GM06990 (cell line): ENCODE measurements at places on chromosomes 2 and 18.
A peak's percentile ranks its signal among the peaks of the same experiment; 100 is the strongest.

DNA sequence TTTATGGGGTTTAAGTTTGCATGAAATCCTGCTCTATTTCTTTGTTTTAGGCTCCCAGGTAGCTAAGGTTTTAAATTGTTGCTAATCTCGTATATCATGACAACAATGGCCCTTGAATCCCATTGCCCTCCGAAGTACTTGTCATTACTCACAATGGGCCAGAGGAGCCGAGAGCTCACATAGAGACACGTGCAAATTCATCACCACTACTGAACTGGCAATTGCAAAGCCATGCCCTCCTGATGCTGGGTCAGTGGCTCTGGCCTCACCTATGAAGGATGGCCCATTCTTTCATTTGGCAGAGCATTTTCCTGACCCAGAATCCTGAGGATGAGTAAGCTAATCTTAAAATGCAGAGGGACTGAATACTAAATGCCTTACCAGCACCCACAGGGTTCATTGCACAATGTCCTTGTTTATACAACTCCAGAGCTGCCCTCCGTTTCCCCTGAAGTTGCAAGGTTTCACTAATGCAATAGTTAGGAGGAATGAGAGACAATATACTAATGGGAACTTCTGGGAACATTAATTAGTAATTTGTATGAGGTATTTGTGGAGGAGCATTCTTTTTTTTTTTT, 71.6 kb upstream of the GAREM1 start:
- DNase-seq: no peak

GRCh38 chr2:69578198-69578540, 65.4 kb downstream of the AAK1 start:
- no peak for DNase-seq

GRCh38 chr2:10360850-10361588, 58.3 kb downstream of the HPCAL1 start:
- no peak for DNase-seq

DNA sequence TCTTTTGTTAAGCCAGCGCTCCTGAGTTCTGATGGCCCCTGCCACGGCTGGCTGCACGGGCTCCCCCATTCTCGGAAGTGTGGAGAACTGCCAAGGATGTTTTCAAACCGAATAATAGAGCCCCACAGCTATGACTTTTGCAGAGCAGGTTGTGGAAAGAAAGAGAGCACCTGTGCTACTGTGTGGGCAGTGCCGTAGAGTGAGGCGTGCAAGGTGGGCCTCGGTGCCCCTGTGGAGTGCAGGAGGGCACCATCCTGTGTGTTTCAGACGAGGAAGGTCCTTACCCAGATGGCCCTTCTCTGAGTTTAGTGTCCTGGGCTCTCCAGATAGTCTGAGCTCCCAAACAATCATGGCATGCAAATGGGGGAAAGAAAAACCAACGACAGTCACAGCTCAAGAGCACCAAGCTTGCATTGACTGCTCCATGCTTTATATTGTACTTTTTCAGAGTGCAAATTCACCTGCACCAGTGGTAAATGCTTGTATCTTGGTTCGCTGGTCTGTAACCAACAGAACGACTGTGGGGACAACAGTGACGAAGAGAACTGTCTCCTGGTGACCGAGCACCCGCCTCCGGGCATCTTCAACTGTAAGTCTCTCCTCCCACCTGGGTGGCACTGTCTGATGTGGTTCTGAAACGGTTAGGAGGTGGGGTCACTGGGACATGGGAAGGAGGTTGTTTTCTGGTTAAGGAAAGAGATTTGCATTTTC, 219.4 kb downstream of the LDLRAD4 start:
- no peak for DNase-seq

DNA sequence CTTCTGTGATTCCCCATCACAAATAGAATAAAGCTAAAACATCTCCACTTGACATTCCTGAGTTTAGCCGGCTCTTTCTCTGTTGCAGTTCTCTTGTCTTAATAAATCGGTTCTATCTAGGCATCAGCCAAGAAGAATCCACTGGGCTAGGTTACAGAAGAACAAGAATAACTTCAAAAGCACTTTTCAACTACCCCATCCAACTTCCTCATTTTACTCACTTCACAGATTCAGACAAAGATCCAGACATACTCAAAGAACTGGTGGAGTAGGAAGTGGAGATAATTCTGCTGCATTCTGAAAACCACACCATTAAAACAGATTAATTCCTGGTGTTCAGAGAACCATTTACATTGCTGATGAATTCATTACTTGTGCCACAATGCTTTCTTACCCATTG, 9.6 kb upstream of the ALPK2 start:
- peak; percentile 44 for DNase-seq

DNA sequence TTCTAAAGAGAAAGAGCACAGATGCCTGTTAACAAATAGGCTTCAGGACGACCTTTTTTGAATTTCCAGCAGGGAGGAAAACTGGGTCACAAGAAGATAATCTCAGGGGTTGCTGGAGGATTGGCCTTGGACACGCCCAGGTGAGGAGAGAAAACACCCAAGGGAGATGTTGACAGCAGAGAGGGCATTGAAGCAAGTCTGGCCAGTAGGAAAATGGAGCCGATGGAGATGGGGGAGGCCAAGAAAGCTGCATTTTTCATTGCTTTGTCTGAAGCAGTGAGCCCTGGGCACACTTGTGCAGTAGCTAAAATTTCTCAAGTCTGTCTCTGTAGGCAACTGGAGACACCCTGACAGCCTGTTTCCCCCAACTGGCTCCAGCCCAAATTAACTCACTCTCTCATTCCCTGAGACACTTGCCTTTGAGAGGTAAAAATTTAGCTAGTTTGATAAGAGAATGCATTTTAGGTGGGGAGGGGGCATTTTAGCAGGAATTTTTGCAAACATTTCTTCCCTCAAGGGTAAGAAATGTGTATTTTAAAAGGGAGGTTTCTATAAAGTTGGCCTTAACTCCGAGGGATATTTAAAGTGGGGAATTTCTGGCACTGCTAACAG, 165.5 kb downstream of the TGIF1 start:
- DNase-seq: no peak

DNA sequence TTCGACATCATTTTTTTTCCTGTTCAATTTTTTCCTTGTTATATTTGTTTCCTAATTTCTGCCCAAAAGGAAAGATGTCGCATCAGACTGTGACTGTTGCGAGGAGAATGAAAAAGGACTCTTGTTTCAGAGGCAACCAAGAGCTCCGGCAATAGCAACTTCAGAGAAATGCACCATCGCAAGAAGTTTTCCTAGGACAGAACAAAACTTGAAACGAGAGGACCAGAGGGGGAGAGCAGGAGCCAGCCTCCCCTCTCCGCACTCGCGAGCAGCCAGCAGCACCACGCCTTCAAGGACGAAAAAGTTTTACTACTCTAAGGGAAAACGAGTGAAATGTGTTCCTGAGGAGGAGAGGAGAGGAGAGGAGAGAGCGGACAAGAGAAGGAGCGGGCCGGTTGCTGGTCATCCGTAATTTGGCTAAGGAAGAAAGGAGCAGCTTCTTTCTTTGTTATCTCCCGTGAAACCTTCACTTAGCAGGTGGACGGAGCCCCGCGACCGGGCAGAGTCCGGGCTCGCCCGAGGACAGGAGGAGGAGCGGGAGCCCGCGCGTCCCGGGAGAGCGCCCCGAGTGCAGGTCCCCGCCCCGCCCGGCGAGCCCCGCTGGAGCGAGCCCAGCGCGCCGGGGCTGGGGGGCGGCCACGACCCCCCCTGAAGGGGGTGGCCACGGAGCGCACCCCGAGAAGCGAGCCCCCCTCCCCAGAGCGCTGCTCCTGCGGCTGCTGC, 744 bp downstream of the POU3F3 start:
- DNase-seq: no peak

GRCh38 chr2:168336786-168337388, 89.5 kb upstream of the STK39 start:
- no peak for DNase-seq

DNA sequence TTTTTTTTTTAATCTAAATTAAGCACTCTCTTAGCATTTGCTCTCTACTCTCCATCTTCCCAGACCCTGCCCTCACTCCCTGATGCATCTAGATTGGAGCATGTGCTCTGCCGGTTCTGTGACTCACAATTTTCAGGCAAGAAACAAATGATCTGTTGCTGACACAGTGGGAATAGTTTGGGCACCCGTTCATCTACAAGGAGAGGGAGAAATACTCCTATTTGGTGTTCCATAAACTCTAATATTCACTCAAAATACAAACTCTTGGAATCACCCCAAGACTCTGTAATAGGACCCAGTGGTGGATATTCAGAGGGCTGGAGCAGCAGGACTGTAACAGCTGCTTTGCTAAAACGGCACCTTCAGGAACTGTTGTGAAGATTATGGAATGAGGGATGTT, 37.1 kb upstream of the LINC00305 start:
- DNase-seq: no peak

GRCh38 chr2:885230-886071, 65.2 kb upstream of the SNTG2 start:
- no peak for DNase-seq

DNA sequence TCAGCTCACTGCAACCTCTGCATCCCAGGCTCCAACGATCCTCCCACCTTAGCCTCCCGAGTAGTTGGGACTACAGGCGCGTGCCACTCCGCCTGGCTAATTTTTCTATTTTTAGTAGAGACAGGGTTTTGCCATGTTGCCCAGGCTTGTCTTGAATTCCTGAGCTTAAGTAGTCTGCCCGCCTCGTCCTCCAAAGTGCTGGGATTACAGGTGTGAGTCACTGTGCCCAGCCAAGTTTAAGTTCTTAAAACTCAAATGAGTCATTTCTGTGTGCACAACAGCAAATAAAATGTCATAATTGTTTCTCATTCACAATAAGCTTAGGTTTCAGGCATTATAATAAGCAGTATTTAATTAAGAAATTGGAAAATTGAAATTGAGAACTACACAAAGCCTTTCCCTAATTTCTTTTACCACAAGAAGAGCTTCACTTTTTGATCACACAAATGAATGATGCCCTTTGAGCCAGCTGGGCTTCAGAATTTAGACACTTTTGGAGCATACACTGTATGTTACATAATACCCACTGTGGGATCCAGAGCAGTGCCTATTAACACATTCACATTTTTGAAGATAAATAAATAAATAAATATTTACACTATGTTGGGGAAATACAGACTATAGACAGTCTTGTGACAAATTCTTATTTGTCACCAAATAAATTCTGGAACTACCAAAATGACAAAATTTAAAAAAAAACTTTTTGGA, 8.6 kb upstream of the ME2 start:
- no peak for DNase-seq

DNA sequence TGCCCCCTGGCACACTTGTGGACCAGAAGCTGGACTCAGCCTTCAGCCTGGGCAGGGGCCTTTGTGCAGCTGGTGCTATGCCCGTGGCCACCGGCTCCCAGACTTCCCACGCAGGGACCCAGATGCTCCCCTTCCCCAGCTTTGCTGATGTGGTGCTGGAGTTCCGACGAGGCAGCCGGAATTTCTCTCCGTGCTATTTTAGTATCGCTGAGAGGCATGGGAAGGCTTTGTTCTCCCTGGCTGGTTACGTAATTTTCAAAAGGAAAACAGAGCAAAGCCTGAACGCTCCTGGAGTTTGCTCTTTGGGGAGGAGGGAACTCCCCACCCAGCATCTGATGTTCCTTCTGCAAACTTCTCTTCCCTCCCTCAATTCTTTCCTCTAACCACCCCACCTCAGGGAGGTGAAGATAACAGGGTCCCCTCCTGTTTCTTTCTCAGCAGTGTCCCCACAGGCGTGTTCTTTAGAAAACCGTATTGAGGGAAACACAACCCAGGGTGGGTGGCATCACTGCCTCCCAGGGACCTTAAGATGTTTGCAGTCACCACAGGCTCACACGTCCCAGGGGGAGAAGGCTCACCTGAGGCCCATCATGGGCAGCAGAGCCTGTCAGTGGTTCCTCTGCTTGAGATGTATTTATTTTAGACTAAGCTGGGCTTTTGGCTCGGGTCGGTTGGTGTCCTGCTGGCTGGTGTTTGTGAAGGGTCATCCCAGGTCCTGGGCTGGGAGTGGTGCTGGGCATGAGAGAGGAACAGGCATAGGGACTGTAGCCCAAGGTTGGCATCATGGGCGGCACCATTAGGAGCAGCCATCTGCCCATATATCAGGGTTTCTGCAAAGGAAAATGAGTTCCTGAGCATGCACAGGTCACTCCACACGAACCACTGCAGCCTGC, 95.0 kb downstream of the MAPK4 start:
- no peak for DNase-seq

DNA sequence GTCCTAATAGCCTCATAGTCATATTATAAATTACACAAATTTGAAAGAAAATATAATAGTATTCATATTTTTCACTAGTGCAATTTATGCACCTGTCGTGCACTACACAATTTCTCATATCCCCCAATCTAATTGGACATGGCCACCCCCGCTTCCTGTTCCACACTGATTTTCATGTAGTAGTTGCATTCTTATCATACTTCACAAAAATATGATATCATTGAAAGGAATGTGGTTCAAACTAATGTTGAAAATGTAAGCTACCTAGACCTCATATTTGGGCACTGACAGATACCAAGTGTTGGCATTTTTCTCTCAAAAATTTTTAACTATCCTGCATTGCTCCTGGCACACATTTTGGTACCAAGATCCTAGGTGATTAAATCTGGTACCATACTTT, 985.5 kb upstream of the POU3F3 start:
- DNase-seq: no peak

DNA sequence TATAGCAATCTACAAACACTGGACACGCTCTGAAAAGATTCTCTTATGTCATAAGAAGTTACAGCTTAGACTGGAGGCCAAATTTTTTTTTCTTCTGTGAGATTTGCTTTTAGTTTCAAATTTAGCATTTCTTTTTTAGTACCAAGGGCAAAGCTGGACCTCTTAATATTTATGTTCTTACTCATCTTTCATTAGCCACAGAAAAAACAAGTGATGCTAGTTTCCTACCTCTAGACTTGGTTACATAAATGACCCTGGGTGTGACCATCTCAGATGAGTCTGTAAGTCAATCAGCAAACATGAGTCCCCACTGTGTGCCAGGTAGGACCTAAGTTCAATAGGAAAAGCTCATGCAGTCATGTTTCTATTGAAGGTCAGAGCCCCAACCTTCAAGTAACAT, 94.4 kb downstream of the MEP1B start:
- no peak for DNase-seq

DNA sequence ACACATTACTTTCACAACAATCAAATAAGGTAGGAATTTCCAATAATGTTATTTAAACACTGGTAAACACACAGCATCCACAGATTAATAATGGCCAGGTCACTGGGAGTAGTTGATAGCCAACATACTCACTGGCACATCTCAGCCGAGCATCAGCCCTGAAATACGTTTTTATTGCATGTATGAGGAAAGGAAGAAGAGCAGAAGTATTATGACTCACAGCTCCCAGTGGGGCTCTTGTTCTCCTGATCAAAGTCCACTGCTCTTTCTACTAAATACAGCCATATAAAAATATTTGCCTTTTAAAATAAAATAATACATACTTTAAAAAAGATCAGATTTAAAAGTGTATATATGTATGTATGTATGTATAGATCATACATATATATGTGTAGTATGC, 999.6 kb downstream of the SUCLG1 start:
- DNase-seq: no peak

- DNase-seq: no peak
Observed at GRCh38 chr2:143148757-143149156, 19.5 kb downstream of the ARHGAP15 start.
